ENCODE measurements at places on chromosomes 3 and 15.

DNA sequence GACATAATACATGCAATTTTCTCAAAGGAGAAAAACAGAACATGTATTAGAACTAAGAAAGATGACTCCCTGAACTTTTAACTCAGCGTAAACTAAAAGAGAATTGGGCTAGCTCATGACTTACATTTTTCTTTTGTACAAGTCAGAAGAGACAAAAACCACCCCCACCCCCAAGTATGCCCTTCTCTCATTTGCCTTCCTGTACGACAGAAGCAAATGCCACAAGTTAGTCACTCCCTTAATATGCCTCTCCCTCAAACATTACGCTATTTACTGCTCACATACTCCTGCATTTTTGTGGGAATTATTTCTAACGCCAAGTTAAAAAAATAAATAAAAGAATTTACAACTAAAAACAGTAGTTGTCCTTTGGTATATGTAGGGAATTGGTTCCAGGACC lies 22.0 kb downstream of the CPEB1 start:
- DNase-seq = no peak

GRCh38 chr3:124395162-124395561 lies 335.1 kb upstream of the UMPS start:
- DNase-seq = no peak

DNA sequence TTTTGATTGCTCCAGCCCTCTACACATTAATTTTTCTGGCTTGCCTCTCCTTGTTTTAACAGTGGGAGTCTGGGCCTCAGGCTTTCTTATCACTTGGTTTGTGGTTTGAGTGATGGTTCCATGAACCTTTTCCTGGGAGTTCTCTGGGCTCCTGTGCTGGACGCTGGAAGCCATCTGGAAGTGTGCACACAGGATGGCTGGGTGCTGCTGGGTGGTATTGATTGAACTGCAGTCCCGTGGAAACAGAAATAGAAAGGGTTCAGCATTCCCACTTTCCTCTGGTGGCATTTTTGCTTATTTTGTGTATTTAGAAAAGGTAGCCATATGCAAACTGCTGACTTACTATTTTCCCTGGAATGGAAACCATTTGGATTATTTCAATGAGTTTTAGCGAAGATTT lies 25.6 kb downstream of the MITF start:
- DNase-seq = no peak

- DNase-seq = no peak
Observed at GRCh38 chr15:69141833-69142232, 18.6 kb upstream of the GLCE start.

DNA sequence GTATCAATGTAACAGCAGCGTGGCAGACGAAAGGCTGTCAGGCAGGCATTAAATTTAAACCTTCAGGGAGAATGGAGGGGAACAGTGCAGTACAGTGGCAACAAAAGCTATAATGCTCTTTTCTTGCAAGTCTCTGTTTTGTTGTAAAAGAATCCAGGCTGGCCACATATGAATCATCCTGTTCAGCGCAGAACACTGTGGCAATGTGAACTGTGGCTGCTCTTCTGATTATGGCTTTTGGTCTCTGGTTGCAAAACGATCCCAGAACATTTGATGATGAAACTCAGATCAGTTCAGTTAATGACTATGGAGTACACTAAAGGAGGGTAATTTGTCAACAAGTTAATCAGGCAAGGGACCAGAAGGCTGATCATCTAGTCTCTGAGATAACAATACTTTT lies 219.7 kb upstream of the SGO1 start:
- no peak for DNase-seq

- DNase-seq = no peak
Observed at GRCh38 chr3:159532577-159532976, 456.1 kb upstream of the IL12A start.

DNA sequence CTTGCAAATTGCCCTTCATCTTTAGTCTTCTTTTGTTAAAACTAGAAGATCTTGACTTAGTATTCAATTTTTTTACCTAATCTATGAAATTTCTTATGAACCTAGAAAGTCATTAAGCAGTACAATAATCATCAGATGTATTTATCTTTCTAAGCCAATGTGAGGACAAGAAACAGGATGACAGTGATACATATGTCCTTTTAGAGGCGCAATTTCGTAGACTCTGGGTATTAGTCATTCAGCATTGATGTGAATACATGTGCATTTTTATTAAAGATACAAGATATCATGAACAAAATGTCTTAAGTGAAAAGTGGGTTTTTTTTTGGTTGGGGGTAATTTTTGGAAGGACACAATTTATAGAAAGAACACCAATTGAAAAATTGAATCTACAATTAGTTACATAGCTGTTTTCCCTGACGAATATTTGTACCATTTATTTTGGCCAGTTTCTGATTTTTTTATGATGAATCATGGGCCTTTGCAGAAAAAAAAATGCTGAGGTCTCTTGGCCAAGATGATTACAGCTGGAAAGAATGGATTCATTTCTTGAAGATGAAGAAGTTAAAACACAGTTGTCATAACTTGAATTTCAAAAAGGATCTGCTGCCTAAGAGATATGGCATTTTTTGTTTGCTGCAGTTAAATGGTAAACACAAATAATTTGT lies 48.9 kb upstream of the AGTR1 start:
- DNase-seq = no peak

- DNase-seq = no peak
Observed at GRCh38 chr15:89599021-89599420, 23.8 kb downstream of the TICRR start.

DNA sequence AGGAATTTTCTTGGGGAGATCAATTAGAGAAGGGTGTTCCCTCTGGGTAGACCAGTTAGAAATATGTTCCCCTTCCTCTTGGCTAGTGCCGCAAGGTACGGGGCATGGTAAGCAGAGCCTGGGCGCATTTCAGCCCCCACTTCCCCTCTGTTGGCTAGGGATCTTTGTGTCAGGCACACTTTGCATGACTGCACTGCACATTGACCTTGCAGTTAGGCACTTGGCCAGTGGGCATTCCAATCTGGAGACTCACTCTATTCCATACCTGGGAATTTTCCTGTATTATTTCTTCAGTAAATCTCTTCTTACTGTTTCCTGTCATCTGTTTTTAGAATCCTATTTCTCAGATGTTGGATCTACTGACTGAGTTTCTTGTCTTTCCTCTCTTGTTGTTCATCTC lies 30.0 kb upstream of the CACNA1D start:
- DNase-seq = no peak

DNA sequence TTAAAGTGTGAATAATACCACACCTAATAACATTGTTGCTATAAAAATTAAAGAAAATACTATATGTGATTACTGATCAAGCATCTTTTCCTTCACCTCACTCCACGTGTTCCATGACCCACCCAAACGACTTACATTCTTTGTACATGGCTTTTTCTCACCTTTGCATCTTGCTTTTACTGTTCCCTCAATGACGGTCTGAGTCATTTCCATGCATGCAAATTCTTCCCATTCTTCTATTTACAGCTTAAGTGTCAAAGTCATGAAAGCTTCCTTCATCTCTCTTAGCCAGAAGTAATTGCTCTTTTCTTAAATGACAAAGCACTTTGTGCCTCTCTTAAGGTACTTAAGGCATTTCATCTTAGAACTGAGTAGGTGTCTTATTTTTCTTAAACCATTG lies 64.0 kb downstream of the GREM1 start:
- no peak for DNase-seq

DNA sequence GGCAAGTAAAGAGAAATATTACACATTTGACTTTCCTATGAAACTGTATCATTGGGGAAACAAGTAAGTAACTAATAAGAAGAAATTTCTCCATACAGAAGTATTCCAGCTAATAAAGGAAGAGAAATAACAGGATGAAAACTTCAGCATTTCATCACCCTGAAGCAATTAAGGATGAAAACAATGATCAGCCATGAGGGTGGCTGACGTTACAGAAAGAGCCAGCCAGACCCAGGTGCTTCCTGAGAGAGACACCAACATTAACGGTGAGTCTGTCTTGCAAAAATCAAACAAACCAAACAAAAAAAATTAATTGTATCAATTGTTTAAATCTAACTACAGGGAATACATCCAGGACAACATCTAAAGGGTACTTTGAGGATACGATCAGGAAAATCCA lies 190.0 kb downstream of the ARRDC4 start:
- no peak for DNase-seq

GRCh38 chr3:28188686-28189085 lies 52.7 kb upstream of the CMC1 start:
- DNase-seq = no peak

GRCh38 chr15:83398626-83399025 lies 48.5 kb upstream of the SH3GL3 start:
- no peak for DNase-seq

DNA sequence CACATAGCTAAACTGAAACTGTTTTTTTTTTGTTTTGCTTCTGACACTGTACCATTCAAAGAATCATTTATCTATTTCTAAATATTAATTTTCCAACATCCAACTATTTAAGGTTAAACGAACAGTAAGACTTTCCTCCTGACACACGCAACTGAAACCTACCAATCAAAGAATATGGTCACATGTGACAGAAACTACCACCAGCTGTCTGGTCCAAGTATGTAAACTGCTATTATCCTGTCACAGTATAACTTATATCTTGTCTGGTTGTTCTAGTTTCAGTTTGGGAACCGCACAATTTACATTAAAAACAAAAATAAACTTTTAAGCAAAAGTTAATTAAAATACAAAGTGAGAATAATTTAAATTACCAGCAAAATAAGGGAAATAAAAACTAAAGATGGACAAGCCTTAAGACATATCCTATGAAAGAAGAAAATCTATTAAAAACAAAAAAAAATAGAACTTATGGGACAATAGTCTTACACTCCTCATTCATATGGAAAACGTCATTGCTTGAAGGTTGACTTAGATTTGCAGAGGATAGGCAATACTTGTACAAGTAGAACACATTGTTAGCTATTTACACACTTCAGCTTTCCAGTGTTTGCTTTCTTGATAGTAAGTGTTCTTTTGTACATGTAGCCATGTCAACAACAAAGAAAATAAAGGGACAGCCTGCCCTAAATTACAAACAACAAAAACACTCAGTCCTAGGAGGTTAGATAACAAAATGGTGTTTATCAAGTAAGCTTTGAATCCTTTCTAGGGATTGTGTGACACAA lies 26.8 kb upstream of the CHRM5 start:
- DNase-seq = no peak

- DNase-seq = no peak
Observed at GRCh38 chr15:41594801-41595746, 36.1 kb downstream of the TYRO3 start.
